Activated CD4-positive, alpha-beta T cell treated with anti-CD3 and anti-CD28 coated beads for 24 hours (primary cell): ENCODE measurements at places on chromosomes 4 and X.

- no peak for DNase-seq
Observed at GRCh38 chr4:109921384-109921808, 8.7 kb downstream of the EGF start.

DNA sequence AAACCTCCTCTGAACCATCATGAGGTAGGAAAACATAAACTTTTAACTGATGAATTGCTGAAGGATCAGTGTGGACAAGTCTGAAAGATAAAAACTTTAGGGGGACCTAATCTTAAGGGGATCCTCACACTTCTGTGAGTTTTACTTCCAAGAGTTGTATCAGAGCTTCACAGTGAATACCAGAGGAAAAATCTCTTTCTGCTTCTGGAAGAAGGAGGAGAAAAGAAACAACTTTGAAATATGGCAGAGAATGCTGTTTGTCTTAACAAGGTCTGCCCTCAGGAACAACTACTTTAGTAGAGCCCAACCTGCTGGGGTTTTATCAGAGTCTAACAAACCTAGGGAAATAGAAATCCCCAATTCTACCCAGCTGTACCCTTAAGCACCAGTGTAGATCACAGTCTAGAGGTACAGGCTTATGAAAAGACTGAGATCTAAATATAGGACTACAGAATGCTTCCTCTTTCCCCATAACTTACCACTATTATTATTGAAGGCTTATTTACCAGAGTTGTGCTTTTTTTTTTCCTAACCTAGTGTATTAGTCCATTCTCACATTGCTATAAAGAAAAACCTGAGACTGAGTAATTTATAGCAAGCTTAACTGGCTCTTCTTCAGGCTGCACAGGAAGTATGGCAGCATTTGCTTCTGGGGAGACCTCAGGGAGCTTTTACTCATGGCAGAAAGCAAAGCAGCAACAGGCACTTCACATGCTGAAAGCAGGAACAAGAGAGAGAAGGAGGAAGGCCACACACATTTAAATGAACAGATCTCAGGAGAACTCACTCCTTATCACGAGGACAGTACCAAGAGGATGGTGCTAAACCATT lies 167.9 kb downstream of the CAMK2D start:
- DNase-seq: no peak

GRCh38 chr4:113404841-113405240 lies 355.4 kb downstream of the ANK2 start:
- DNase-seq: no peak

GRCh38 chr4:65798498-65799127 lies 128.3 kb upstream of the EPHA5 start:
- DNase-seq: no peak

- no peak for DNase-seq
Observed at GRCh38 chrX:139882299-139882698, 50.6 kb downstream of the ATP11C start.

- DNase-seq: no peak
Observed at GRCh38 chr4:113292371-113293042, 243.1 kb downstream of the ANK2 start.

DNA sequence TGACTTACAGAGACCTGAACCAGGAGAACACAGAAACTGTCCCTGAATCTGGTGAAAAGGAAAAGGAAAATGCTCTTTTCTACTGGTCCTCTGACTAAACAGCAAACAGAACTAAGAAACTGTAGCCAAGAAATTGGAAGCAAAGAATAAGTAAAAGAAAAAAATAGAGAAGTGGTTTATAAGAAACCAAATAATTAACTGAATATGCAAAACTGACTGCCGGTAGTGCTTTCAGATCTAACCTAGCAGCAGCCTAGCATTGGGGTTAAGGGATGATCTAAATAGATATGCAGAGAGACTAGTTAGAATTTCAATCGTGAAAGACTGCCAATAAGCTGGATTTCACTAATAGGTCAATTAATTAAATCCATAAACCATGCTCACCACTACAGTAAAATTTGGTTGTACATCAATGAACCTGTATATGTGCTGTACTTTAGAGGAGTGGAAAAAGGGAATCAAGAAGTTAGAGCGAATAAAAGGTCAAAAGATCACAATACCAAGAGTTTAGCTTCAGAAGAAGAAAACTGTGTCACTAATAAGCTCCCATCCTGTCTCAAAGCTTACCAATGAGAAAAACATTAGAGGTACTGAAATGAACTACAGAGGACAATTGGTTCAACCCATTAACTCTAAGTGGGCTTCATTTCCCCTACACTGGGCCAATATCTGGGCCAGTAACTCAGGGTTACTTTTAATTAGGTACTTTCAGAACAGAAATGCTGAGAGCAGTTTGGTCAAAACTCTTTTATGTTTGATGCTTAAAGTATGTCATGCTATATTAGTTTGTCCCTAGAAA lies 53.6 kb downstream of the KLHL13 start:
- DNase-seq: no peak

GRCh38 chrX:26848511-26848910 lies 614.6 kb downstream of the PPP4R3C start:
- no peak for DNase-seq

DNA sequence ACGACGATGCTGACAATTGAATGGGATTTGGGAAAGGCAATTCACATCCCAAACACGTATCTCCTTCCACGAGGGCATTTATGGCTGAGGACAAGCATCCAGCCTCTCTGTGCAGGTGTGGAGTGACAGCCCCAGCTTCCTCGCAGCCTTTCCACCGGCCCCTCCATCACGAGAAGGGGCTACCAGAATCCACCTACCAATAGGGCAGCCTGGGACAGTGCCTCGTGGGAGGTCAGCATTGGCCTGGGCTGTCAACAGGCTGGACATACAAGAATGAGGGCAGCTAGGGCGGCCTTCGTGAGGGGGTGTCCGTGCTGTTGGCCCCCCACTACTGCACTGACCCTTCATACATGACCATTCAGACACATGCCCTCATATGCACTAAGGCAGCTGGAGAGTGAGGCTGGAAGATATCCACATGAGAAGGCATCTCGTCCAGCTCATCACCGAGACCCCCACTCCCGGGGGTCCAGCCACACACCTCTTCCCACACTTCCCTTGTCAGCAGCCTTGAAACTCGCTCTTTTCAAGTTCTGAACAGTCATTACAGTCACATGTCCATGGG lies 81.0 kb upstream of the ADRA2C start:
- no peak for DNase-seq

GRCh38 chr4:142416121-142416520 lies 430.0 kb downstream of the INPP4B start:
- DNase-seq: no peak

DNA sequence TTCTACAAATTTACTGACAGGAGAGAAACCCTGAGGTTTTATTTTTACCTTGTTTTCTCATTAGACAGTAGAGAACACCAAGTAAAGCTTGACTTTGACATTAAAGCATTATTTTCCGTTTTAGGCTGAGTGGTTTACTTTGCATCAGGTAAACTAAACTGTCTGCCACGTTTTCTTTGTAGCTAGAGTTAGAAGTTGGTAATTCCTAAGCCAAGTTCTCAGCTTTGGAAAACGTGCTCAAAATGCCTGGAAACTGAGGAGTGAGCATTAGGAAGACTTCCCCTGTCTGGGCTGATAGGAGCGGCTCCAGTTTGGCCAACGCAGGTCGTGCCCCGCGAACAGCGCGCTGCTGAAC lies 819 bp downstream of the PDLIM3 start:
- no peak for DNase-seq

DNA sequence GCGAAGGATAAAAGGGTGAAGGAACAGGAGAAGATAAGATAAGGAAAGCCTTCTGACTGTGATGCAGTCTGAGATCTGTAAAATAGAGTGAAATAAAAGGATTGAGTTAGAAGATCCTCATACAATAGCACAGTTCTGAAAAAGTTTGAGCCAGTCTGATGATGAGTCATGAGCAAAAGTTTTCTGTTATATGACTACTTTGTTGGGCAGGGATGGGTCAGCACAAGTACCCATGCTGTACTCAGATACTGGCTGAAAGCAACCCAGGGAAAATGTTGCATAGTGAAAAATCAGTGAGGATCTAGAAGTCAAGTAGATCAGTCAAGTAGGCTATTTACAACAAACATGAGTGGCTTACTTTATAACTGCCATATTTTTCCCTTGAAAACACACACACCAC lies 253.5 kb downstream of the PCDH10 start:
- no peak for DNase-seq

DNA sequence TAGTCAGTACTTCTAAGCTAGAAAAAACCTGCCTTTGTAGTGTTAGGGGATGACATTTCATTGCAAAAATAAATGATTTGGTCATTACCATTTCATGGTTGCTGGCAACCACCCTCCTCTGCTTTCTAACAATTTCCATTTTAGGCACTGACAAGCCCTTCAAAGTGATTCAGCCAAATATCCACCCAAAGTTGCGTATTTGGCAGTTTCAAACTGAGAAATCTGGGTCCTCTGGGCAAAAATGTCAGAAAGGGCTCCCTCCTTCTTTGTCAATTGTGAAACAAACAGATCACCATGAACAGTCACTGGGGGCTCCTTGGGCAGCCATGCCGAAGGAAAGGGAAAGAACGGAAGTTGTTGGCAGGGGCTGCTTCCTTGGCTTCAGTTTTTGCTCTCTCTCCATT lies 33.0 kb downstream of the PLAC1 start:
- DNase-seq: no peak

DNA sequence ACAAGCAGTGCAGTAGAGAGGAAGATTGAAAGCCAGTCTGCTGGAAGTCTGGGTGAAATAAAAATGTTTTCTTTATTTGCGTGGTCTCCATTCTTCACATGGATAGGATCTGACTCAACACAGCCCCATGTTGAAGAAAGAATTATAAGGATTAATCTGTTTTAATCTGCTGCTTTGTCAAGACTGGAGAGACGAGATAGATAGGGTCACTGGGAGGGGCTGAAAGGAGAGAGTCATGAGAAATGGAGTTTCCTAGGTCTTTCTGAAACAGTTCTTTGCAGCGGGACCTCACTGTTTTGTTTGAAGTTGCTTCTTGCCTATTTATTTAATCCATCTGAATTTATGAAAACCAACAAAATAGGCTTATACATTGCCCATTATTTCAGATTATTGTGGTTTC lies 32.4 kb upstream of the RHOH start:
- no peak for DNase-seq
